ENCODE measurements at places on chromosomes 1 and 21.

- DNase-seq, result peak; percentile 69
Measured at GRCh38 chr1:27296773-27297291, 25.1 kb upstream of the TMEM222 start.

DNA sequence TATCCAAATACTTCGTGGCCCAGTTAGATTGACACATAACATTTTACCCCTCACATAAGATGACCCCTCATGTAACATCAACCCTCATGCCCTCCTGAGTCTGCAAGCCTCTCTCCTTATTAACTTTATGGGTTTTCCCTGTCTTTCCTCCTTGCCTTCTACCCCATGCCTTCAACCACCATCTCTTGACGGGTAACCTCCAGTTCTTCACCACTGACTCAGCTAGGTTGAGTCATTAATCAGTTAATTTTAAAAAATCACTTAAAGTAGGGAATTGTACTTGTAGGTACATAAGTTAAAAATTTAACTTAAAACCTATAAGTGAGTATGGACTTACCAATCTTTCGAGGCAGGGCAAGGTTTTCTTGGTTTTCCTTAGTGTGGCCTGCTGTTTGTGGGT lies 330.7 kb downstream of the CAMTA1 start:
- DNase-seq, result no peak

DNA sequence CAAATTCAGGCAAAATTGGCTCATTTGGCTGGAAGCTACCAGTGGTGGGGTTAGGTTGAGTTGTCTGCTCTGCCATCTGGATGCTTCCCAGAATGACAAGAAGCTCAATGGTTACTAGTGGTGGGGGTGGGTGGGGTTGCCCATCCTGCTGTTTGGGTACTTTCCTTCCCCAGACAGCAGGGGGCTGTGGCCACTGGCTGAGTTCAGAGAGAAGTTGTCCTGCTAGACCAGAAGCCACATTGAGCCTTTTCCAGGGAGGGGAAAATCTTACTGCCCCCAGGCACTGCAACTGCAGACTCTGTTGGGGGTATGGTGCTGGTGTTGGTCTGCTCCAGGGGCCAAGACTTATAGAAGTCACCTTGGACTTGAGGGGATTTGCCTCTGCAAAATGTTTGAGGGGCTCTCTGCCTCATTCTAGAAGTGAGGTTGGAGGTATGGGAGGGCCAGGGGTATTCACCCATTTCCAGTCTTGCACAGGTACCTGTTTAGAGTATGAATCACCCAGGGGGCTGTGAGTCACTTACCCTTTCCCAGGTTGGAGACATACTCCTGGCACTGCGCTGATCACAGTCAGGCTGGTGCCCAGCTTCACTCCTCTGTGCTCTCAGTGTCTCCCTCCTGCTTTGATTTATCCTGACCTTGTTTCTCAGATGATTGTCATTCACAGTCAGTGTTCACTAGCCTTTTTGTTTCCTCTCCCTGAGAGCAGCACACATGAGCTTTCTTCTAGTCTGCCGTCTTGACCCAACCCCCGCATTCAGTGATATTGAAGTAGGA lies 89.1 kb upstream of the NEGR1 start:
- DNase-seq, result no peak

GRCh38 chr1:212949771-212950170 lies 570 bp upstream of the VASH2 start:
- no peak for DNase-seq

DNA sequence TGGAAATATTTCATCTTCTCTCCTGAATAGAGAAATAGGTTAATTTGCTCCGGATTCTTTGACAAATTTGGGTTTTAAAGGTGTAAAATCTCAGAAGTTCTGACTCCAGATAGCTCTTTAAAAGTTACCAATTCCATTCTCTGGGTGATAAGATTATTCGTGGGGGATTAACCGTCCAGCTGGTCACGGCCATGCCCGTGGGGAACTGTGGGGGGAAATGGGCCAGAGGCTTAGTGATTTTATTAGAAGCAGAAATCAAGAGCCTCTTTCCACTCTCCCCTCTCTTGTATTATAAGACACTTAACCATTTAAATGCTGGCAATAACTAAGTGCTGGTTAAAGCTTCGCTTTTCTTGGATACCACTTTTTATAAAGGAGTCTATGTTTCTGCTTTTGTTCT lies 376.4 kb upstream of the KAZN start:
- DNase-seq, result no peak

DNA sequence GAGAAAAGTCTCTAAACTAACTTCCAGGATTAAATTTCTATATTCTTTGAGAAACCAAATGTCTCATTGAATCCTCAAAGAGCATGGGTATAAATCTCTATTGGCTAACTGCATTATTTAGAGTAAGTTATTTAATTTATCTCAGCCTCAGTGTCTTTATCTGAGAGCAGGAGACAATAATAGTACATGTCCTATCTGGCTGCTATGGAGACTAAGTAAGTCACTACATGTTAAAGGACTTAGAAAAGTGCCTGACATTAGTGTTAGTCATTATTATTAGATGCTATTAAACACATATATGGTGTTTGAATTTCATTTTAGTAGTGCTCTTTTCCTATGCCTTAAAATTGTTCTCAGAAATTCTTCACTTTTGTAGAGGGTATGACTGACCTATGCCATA lies 505.2 kb downstream of the NEGR1 start:
- no peak for DNase-seq

- DNase-seq, result no peak
Measured at GRCh38 chr1:116255486-116256285, 117.4 kb upstream of the ATP1A1 start.

- DNase-seq, result peak; percentile 70
Measured at GRCh38 chr1:7207875-7208646, 422.8 kb downstream of the CAMTA1 start.

- DNase-seq, result no peak
Measured at GRCh38 chr1:194052514-194053338, 866.3 kb upstream of the B3GALT2 start.

All from fibroblast of upper back skin (primary cell).